ENCODE measurements at places on chromosomes 4 and X.

DNA sequence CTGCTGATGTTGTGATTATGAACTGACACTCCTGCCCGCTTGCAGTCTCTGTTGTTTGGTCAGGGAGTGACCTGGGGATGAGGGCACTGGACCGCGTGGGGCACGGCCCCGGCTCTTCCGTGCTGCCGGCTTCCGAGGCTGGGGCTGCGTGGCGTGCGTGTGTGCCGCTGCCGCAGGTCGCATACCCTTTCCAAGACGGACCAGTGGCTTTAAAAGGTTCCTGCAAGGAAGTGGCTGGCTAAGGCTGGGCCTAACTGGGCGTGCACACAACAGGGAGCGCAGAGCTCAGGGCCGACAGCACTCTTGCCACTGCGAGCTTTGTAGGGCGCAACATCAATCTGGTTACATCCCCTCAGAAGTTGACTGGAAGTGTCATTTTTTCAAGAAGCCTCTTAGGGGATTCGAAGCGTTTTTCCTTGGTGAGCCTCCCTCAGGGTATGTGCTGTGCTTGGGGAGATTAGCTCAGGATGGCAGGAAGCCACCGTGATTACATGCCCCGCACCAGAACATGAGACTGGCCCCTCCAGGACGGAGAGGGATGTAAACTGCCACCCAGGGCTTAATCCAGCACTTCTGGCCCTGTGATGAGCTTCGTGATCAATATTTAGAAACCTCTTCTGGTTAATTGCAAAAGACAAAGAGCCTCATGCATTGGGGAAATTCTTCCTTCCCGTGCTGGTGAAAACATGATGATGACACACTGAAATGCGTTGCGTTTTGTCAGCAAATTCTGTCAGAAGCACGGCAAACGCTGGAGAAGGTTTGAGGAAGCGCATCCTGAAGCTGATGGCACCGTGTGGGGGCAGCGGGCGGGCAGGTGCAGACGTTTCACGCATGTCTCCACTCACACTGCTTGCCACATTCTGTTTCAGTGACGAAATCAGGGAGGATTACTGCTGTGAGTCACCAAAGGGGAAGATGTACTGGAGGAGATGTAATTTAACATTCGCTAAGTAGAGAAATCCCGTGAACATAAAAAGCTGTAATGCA, 11.1 kb downstream of the MAEA start:
- peak; percentile 99 for DNase-seq

- DNase-seq, result no peak
These were observed 589.4 kb downstream of the ANKRD50 start for GRCh38 chr4:124123181-124123580.

DNA sequence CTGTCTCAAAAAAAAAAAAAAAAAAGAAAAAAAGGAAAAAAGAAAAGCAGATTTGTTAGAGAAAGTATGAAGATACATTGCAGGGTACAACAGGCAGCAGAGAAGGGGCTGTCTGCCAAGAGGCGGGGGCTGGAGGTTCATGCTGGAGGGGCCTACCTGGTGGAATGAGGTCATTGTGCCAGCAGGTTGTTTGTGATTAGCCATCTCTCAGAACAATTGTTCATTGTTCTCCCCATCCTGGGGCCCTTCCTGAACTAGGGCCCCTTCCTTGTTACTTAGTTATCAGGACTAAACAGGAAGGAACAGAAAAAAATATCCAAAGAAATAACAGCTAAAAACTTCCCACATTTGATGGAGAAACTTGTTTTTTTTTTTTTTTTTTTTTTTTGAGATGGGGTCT, 14.0 kb upstream of the GPKOW start:
- DNase-seq, result no peak

DNA sequence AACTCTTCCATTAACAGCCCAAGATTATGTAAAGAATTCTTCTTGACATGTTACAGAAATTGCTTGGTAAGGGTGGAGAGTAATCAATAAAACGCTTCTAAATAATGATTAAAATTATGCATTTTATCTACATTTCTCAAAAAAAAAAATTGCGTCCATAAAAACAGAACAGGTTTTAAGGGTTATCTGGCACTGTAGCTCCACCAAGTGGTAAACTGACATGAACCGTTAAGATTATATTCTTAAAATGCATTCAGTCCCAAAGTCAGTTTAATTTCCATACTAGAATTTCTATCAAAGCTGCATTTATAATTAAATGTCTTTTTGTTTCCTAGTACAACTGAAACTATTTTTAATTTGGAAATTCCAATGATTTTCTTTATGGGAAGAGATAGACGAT, 214.0 kb upstream of the UGT8 start:
- no peak for DNase-seq

DNA sequence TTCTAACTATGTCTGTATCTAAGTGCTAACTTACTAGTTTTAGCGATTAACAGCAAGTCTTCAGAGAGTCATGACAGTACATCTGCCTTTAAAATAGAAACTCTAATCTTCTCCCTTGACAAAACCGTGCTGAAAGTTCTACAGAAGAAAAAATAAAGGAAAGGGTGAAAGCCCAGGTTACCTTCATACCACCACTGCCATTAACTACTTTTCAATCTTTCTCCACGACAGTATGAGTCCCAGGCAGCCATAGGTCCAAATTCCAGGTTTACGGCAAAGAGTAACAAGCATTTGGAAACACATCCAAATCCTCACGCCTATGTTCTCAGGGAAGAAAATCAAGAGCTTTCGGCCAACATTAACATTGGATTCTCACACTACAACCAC, 12.4 kb upstream of the ZCCHC13 start:
- DNase-seq, result peak; percentile 10

DNA sequence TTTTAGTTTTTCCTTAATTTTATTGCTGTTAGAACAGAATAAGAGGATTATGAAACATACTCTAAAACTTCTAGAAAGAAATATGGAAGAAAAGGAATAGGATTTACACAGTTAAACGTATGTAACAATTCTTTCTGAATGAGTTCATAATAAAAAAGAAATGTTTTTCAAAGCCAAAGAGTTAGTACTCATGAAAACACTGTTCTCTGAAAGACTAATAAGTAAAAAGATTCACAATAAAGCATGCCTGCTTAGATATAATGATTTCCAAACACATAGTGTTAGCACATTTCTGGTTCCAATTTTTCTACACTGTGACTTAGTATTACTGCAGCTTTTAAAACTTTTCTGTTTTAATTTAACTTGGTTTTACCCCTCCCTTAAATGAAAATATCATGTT, 49.8 kb upstream of the PRSS48 start:
- no peak for DNase-seq

GRCh38 chr4:37748485-37748884, 62.3 kb upstream of the RELL1 start:
- no peak for DNase-seq

Data from HL-60 (cell line).